ENCODE measurements at places on chromosomes 16 and 17.

DNA sequence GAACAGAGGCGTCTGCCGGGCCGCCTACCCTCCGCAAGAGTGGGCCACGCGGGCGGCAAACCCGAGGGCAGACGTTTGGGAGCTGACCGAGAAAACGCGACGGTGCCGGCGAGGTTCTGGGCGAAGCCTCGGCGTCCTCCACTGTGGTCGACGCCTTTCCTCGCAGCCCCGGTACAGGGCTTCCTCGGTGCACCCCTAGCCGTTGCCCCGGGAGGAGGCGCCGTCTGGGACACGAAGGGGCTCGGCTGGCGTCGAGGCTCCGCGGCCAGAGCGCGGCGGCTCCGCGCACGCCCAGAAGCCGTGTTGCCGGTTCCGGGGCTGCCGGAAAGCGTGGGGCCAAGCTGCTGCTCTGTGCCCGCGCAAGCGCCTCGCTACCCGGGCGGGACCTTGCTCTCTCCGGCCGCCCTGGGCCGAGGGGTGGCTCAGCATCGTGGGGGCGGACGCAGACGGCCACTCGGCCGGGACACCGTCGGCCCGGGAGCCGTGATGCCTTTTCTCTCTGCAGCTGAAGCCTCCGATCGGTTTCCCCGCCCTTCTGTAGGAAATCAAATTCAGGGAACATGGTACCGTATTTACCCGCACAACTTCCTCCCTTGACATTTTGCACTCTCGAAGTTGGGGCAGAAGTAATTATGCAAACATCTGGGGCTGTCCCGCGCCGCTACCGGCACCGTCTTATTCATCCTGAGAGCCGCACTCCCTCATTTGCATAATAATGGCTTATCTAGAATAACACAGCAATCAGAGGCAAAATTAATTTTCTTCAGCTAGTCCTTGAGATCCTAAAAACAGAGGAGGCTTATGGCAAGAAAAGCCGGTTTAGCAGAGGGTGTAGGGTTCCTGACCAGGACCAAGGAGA, 7.3 kb upstream of the CBX8 start:
- DNase-seq = no peak

GRCh38 chr17:68403122-68403521, 54.2 kb downstream of the WIPI1 start:
- DNase-seq = no peak

GRCh38 chr17:82118815-82119380, 20.9 kb upstream of the FASN start:
- no peak for DNase-seq

GRCh38 chr17:72053036-72053435, 67.8 kb upstream of the SOX9 start:
- no peak for DNase-seq

DNA sequence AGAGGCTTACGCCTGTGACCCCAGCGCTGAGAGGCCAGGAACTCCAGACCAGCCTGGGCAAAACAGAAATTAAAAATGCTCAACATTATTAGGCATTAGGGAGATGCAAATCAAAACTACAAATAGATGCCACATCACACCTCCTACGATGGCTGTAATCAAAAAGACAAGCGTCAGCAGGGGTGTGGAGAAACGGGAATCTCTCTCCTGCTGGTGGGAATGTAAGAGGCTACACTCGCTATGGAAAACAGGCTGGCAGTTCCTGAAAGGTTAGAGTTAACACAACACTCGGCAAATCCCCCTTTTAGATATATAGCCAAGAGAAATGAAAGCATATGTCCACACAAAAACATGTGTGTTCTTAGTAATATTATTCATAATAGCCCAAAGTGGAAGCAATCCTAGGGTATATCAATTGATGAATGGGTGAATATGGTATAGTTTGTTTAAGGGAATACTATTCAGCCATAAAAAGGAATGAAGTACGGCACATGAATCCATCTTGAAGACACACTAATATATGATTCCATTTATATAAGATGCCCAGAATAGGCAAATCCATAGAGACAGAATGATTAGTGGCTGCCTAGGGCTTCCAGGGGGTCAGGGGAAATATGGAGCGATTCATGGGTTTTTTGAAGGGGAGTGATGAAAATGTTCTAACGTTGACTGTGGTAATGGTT, 1.8 kb upstream of the NPRL3 start:
- no peak for DNase-seq
